Fibroblast of lung (primary cell): ENCODE measurements at places on chromosomes 5 and 9.

DNA sequence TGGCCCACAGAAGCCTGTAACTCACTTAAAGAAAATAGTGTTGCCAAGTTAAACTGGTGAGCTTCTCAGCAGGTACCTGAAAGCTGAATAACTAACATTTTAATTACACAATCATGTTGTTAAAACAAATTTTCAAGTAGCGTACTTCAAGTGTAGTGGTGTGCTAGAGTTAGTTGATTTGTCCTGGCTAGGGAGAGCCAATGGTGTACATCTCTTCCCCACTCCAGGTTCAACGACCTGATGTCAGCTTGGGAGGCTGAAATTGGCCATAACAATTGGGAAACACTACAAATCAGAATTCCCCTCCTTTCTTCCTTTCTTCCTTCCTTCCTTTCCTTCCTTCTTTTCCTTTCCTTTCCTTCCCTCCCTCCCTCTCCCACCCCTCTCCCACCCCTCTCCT is 295.3 kb upstream of the SLC24A2 start:
- DNase-seq: no peak

DNA sequence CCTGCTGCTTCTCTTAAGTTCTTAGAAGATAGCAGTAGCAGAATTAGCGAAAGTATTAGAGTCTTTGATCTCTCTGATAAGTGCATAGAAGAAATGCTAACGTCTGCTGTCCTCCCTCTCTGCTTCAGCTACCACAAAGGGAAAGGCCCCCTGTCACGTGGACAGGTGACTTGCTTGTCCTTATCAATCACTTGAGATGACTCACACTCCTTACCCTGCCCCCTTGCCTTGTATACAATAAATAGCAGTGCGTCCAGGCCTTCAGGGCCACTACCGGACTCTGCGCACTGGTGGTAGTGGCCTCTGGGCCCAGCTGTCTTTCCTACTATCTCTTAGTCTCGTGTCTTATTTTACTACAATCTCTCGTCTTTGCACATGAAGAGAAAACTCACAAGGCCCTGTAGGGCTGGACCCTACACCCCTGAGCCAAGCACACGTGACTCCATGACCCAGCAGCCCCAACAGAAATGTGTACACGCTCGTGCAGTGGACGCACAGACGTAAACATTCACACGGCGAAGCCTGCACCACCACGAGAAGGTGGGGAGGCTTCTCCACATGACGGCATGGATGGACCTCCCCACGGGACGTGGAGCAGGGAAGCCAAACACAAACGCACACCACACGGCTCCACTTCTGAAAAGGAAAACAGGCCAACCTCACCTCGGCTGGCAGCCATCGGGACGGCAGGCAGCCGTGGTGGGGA is 38.3 kb downstream of the PNPLA7 start:
- DNase-seq: no peak

GRCh38 chr5:100722657-100723056 is 180.4 kb downstream of the ST8SIA4 start:
- no peak for DNase-seq

GRCh38 chr5:117454716-117455212 is 880.1 kb upstream of the SEMA6A start:
- peak; percentile 15 for DNase-seq

- no peak for DNase-seq
Observed at GRCh38 chr9:89658931-89659330, 54.1 kb downstream of the GADD45G start.

DNA sequence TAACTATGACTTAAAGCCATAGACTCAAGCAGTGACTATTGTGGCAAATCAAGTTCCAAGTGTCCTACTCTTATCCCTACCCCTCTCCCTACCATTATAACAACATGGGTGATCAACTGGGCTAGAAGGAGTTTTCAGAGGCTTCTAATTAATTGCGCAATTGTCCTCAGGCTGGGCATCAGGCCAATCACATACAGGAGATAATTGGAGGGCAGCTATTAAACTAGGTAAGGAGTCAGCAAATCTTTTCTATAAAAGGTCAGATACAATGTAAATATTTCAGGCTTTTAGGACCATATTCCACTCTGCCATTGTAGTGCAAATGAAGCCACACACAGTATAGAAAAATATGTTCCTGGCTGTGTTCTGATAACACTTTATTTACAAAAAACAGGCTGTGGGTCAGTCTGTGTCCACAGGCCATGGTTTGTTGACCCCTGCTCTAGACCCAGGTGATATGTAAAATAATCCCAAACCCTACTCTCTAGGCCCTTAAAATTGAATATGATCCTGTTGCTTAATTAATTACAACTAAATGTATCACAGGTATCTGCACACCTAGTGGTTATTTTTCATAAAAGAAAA is 141.4 kb upstream of the PIK3R1 start:
- DNase-seq: peak; percentile 38

GRCh38 chr5:90386099-90386710 is 23.4 kb downstream of the CETN3 start:
- peak; percentile 31 for DNase-seq

DNA sequence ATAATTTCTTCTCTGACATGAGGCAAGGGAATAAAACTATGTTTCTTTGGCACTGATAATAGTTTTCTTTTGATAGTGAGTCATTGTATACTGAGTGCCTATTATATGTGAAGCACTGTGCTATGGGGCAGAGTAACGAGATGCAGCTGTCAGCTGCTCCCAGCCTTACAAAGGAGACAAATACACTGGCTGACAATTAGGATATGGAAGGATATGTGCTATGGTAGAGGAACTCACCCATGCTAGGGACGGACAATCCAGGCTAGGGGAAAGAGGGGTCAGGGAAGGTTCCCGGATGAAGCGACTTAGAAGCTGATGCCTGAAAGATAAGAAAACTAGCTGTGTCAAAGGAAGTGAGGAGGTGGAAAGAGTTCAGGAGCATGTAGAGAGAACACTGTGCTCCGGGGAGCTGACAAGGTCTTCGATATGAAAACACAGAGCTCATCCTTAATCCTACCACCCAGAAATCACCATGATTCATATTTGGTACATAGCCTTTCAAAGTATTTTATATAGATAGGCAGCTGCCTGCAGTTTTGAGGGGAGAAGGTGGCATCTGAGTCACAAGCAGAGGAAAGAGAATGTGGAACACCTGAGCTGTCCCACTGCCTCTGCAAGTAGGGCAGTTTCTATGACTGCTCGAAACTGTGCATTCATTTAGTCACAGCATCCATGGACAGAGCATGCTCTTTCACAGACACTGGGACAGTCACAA is 12.1 kb downstream of the BSPRY start:
- DNase-seq: peak; percentile 44

GRCh38 chr9:96644137-96644536 is 11.0 kb downstream of the PRXL2C start:
- DNase-seq: no peak

DNA sequence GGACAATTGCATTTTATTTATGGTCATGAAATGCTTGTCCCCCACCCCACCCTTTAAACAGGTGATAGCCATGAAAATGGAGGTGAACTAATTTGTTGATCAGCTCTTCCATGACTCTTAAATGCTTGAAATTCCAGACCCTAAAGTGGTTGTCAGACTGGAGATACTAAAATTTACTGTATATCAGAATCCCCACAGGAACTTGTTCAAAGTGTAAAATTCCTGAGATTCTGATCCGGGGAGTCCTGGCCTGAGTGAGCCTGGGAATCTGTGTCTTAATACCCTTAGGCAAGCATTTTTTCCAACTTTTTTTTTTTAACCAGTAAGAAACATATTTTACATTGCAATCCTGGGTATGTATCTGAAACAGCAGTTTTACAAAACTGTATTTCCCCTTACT is 4.7 kb downstream of the SKP2 start:
- DNase-seq: no peak

DNA sequence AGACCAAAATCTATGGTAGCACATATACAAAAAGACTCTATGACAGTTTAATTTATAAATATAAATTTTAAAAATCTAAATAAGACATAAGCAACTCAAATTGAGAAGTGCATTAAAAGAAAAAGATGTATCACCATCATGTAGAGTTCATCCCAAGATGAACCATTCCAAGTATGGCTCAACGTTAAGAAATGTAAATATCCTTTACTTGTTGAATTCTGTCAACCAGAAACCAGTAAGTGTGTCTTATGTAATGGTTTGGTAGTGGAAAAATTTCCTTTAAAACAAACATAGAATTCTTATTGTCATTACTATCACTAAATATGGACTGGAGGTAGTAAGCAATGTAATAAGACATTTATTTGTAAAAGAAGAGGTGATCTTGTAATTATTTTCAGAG is 87.3 kb downstream of the YIPF5 start:
- no peak for DNase-seq

- no peak for DNase-seq
Observed at GRCh38 chr5:61386045-61386800, 54.2 kb downstream of the ZSWIM6 start.

DNA sequence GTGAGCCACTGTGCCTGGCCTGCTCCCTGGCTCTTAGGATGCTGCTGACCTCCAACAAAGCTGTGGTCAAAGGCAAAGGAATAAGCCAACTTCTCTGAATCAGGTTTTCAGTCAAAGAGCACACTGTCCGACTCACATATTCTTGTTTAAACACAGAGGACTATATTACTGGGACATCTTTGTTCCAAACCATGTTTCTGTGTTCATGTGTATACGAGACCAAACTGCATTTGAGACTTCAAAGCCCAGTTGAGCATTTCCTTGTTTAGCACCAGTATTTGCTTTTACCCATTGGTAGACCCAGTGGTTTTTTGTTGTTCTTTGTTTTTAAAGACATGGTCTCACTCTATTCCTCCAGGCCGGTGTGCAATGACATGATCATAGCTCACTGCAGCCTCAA is 100.2 kb downstream of the SCAI start:
- DNase-seq: no peak

- DNase-seq: no peak
Observed at GRCh38 chr5:133731951-133732350, 119.6 kb upstream of the FSTL4 start.

DNA sequence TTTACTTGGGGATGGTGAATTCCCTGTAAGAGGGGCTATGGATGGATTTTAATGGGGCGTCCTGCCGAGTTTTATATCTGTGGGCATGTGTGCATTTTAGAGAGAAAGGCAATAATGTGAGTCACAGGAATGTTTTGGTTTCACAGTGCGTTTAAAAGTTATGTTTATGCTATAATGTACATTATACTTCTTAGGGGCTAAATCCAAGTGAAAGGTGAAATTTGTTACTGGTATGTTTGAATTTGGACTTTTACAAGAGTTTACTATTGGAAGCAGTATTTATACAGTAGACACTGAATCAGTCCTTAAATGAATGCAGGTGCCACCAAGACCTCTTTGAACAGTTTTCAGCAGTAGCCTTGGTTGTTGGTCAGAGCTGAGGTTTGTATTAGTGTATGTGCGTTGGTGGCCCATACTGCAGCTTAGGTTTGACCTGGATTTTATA is 5.6 kb downstream of the JMY start:
- DNase-seq: peak; percentile 59

DNA sequence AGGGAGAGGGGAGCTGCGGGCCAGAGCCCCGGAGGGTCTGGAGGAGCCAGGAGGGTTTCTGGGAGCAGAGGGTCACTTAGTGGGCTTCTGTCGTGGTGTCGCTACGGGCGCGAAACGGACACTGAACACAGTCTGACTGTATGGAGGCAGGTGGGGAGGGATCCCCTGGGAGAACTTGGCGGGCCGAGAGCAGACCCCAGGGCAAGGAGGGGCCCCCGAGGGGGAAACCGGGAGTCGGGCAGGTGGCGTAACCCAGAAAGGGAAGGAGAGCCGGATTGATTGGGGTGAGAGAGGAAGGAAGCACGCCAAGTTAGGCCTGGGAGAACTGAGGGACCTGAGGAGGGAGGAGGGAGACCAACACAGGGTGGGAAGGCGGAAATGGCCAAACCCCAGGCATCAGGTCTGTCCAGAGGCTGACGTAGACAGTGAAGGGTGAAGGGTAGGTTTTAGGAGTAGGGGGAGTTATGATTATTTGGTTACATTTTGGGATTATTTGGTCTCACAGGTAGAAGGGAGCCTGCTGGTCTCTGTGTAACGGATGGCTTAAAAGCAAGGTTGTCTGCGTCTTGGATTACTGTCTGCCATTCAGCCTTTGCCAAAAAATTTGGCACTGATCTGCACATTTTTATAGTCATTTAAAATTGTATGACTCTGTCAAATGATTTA is 3.3 kb upstream of the MSMP start:
- DNase-seq: no peak

DNA sequence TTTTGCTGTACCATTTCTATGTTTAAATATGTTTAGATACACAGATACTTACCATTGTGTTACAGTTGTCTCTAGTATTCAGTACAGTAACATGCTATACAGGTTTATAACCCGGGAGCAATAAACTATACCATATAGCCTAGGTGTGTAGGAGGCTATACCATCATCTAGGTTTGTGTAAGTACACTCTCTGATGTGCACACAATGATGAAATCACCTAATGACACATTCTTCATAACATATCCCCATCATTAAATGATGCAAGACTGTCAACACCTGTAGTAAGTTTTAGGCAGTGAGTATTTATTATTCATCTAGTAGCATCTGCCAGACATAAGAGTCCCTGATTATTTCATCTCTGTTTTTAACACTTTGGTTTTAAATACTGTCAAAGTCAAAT is 7.3 kb upstream of the DHFR start:
- DNase-seq: no peak

DNA sequence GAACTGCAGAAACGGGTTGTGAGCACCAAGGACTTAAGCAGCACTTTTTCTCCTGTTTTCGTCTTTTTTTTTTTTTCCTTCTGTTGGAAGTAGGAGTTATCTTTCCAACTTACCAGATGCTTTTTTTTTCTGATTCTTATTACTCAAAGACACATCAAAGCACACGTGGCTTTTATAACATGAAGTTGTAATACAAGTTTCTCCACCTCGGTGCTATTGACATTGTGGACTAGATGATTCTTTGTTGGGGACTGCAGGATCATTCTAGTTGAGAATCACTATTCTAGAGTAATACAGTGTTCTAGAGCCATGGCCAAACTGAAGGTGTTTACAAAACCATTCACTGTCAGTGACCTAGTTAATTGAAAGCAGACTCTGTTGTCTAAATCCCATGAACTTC is 51.5 kb downstream of the MYO10 start:
- no peak for DNase-seq

- no peak for DNase-seq
Observed at GRCh38 chr9:89791754-89792153, 186.9 kb downstream of the GADD45G start.

DNA sequence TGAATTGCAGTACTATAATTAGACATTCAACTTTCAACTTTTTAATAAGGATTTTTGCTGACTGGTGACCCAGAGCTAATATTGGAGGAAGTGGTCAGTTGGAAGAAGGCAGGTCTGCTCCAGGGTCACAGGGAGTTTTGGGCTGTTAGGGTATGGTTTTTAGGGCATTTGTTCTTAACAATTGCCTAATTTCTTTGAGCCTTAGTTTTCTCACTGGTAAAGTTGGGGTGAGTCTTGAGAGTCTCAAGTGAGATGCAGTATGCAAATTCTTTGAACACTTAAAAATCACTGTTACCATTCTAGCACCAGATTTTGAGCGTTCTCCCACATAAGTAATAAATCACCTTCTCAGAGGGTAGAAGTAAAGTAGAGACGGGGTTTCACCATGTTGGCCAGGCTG is 50.9 kb downstream of the RMI1 start:
- DNase-seq: no peak

GRCh38 chr5:135360278-135361274 is 38.5 kb downstream of the MACROH2A1 start:
- DNase-seq: no peak
